ENCODE measurements at places on chromosomes 6 and 20.

DNA sequence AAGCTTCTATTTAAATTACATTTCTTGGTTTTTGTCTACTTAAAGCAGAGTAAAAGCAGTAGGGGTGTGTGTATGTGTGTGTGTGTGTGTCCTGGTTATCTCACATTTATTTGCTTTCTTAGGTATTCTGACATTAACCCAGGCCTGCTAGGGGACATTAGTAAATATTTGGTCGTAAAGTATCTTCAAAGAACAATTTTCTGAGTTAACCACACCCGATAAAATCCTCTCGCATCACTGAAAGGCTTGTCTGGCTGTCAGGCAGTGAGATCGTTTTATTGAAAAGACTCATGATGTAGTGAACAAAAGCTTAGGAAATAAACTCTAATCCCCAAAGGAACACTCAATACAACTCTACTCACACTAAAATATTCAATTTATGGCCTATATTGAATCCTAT is 77.9 kb downstream of the ZNF217 start:
- no peak for DNase-seq

DNA sequence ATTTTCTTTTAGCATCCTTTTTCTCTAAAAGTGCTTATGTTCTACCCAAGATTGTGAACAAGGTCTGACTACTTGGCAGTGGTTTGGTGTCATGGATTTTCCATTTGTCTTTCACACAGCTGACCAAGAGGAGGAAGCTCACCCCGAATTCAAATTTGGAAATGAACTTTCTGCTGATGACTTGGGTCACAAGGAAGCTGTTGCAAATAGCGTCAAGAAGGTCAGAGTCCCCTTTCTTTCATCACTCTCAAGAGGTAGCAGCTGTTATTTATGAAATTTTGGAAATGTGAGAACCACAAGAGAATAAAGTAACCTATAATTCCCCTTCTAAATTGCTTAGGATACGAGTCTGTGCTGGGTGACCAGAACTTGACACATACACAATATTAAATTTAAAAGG is 113.0 kb upstream of the LAMP5 start:
- no peak for DNase-seq

DNA sequence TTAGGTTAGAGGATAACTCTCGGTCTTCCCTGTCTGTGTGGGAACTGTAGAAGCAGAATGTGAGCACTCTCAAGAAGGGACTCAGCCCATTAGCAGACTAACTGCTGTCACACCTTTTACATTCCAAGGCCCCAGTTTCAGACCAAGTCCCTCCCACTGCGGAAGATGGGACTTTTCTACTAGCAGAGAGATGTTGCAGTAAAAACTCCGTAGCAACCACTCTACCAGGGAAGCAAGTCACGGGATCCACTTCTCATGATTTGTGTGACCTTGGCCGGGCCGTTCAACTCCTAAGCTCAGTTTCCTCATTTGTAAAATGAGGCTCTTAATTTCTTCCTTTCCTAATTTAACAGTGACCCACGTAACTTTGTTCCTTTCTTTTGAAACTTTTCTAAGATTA is 77.1 kb upstream of the SLC4A11 start:
- no peak for DNase-seq

GRCh38 chr6:25113436-25113835 is 165.7 kb upstream of the CARMIL1 start:
- no peak for DNase-seq

DNA sequence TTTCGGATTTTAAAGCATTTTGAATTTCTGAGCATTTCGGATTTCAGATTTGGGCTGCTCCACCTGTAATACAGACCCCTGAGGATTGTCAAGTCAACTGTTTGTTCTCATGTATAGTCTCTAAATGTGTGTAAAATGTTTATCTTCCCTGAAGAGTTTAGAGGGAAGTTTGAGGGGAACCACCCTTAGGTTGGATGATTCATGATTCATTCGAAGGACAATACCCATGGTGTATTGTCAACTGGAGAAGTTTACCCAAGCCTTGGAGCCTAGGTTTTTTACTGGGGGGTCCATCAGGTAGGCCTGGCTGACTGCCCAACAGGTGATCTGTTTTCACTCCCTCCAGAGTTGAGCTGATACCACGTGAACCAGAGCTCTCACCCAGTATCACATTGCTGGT is 18.9 kb downstream of the GSTA4 start:
- DNase-seq: no peak

DNA sequence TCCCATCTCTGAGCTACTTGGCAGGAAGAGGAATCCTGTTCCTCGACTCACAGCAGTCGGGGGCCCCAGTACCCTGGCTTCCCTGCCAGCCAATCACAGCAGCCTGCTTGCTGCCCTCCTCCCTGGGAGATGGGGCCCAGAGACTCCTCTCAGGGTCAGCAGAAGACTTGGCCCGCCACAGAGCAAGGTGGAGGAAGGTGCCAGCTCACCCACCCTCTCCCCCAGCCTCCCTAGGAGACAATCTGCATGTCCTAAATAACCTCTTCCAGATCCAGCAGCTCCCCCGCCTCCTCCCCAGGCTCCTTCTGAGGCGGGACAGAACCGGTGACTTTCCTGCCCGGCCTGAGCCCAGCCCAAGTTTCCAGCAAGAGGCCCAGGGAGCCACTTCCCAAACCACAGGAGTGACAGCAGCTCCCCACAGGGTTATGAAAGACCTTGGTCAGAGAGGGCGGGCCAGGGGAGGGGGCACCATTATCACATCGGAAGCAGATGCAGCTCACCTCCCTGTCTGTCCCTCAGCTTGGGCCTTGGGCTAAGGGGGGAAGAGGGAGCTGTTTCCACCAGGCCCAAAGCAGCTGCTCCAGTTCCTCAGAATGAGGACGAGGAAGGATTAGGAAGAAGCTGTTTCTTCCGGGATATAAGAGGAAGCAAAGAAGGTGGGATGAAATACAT is 2.3 kb downstream of the CCND3 start:
- peak; percentile 97 for DNase-seq

DNA sequence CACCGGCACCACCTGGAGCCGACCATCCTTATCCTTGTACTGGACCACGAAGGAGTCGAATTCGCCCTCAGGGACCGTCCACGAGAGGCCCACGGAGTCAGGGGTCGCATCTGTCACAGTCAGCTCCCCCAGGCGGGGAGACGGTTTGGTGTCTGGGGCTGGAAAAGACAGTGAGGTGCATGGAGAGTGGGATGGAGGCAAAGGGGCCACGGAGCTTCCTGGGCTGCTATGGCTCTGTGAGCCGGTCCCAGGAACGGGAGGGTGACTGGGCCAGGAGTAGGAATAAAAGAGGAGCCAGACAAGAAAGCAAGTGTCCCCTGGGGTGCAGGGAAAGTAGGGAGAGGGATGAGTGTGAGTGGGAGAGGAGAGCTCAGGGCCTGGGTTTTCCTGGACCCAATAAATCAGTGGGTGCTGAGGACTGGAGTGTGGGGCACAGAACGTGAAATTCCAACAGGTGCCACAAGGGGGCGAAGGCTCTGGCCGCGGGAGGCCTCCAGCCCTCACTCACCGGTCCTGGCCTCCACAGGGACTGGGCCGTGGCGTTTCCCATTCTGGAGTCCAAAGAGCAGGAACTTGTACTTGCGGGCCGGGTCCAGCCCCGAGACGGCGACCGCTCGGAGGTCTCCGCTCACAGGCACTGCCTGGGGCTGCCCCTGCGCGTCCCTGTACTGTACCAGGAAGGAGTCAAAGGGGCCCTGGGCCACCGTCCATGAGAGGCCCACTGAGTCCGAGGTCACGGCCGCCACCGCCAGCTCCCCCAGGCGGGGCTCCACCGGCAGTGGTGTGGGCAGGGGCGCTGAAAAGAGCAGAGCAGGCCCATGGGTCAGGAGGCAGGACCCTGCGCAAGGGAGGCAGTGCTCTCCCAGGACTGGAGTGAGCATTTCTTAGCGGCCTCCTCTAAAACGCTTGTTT is 9.9 kb downstream of the CYP21A2 start:
- DNase-seq: peak; percentile 67

DNA sequence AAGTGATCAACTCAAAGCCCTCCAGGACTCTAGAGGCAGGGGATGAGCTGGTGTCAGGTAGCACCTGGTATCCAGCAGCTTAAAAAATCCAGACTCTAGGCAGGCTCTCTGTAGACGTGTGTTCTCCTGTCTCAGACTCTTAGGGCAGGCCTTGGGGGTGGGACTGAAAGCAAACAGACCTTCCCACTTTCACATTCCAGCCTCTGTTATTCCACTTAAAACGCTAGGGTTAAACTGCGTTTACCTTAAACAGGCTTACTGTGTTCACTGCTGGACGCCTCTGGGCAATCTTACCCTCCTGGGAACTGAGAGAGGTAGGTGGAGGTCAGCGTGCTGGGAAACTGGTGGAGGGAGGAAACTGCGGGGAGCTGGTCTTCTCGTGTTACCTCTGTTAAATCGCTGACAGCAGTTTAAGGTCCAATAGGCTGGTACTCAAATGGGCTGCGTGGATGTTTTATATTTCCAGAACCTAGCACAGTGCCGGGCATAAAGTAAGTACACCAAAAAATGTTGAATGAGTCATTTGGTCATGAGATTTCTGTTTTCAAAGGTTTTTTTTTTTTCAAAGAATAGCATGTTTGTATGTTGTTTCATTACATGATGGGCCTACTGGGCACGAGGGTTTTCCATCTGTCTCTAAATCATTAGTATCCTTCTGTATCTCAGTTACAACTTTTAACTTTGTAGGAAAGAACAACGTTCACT is at the start of gene GCNT2:
GCNT2 (plus strand) TSS at position 248 of the 705 bp plus-strand sequence. CDS start 7,561 bp downstream, outside the sequence.
- peak; percentile 56 for DNase-seq

GRCh38 chr6:34018026-34018425 is 127.9 kb downstream of the GRM4 start:
- no peak for DNase-seq

GRCh38 chr20:48012401-48012974 is 227.2 kb upstream of the SULF2 start:
- DNase-seq: no peak

- no peak for DNase-seq
These were observed 109.4 kb upstream of the NEDD9 start for GRCh38 chr6:11341867-11342266.

DNA sequence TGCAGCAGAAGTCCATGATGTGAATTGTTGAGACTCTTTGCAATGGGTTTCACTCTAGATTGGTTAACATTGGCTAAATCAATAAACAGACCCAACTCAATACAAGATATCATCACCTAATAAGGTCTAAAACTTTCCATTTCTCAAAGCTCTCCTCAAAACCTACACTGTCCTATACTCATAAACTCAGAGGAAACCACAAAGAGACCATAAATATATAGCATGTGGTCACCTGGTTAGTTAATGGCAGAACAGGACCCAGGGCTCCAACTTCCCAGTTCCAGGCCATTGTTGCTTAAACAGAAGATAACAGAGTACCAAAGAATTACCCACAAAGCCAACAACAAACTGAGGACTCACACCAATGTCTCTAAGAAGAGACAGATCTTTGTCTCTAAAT is 12.0 kb downstream of the RTN4IP1 start:
- peak; percentile 43 for DNase-seq

GRCh38 chr6:23268348-23268747 is 699.0 kb downstream of the HDGFL1 start:
- DNase-seq: no peak

DNA sequence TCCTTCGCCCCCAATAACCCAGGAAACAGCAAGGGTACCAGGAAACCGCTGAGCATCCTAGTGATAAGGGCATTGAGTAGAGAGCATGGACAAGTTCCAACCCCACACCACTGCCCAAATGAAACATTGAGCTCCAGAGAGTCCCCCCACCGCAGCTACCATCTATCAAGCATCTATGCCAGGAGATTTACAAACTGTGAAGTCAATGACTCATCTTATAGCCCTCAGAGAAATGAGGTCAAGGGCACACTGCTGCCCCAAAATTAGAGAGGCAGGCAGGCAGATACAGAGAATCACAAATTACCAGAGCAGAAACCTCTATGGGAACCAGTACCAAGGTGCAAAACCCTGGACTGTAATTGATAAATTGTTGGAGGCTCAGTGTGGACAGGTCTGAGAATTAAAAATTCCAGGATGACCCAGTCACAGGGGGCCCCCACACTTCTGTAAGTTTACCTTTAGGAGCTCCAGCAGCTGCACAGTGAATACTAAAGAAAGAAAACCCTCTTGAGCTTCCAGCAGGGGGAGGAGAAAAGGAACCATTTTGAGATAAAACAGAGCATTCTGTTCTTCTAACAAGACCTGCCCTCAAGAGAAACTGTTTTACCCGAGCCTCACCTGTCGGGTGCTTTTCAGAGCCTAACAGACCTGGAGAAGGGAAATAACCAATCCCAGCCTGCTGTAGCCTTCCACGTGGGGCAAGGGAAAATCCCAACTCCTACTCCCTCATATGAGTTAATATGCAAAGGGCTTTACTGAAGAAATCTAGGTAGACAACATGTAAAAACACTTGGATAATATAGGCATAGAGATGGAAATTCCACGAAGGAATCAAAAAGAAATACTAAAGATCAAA is 118.0 kb upstream of the ARID1B start:
- no peak for DNase-seq

- DNase-seq: no peak
These were observed 62.4 kb upstream of the MRPS10 start for GRCh38 chr6:42279966-42280629.

All from KBM-7 (cell line).